Astrocyte (in vitro differentiated cells and primary cell): ENCODE measurements at places on chromosomes 7 and 10. TPM values are rescaled to one million over a fixed set of nuclear protein-coding genes. Genes with fewer than 3 reads are reported as not detected.

Gene WNT2
- 0.07 and 0.24 TPM in 2 replicates for total RNA-seq

DNA sequence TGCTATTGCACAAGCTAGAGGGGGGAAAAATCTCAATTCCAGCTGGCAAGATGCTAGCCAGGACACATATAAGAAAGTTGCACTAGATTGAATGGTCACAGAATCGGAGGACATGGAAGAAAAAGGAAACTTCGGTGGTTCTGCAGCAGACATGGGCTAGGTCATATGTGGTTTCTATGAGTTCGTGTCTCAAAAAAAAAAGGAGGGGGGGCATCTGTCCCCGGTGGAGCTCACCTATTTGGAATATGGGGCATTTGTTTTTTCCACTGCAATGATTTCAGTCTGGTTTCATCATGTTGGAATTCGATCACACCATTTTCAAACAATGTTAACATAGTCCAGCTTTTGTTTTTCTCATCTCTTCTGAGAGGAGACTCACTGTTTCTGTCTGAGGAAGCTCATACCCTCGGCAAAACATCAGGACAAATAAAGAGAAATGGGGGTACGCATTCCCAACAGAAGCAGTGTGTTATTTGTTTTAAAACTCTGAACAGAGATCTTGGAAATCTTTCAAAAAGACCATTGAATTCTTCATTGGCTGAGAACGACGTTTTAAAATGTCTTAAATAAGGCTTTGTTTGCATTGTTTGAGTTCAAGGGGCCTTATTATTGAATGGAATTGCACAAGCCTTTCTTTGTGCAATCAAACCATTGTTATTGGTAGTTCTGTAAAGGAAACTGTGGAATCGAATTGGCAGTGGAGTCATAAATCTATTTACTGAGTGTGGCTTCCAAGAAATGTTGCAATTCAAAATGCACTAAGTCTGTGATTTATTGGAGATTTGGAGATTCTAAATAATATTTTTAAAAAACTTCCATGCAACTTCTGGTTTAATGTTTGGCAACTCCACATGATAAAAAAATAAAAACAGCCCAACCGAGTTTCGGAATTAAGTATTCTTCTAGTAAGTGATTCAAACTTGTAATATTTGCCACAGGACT lies 173.2 kb downstream of the RTKN2 start:
- DNase-seq = peak; percentile 71

GRCh38 chr7:2120841-2121830 lies 111.6 kb downstream of the MAD1L1 start:
- DNase-seq = no peak

DNA sequence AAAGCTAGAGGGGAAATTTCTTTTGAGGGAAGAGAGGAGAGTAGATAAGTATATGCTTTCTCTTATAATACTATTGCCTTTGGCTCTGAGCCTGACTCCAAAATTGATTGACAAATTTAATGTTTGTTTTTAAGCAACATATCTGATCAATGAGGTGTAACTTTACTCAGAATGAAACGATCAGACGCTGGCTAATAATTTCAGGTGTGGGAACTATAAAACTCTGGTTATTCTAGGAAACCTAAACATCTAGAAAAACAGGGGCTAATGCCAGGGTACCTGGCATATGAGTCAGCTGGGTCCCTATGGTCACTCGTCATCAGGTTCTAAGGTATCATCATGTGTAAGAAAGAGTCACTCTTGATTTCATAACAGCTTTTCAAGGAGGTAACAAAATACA lies 139.7 kb downstream of the ATE1 start:
- DNase-seq = peak; percentile 28

Gene SUGCT
- 15.5 and 17.9 TPM in 2 replicates for total RNA-seq

Gene CCDC7
- 2.1 and 2.3 TPM in 2 replicates for total RNA-seq

GRCh38 chr10:125548356-125548755 lies 134.6 kb downstream of the TEX36 start:
- no peak for DNase-seq

DNA sequence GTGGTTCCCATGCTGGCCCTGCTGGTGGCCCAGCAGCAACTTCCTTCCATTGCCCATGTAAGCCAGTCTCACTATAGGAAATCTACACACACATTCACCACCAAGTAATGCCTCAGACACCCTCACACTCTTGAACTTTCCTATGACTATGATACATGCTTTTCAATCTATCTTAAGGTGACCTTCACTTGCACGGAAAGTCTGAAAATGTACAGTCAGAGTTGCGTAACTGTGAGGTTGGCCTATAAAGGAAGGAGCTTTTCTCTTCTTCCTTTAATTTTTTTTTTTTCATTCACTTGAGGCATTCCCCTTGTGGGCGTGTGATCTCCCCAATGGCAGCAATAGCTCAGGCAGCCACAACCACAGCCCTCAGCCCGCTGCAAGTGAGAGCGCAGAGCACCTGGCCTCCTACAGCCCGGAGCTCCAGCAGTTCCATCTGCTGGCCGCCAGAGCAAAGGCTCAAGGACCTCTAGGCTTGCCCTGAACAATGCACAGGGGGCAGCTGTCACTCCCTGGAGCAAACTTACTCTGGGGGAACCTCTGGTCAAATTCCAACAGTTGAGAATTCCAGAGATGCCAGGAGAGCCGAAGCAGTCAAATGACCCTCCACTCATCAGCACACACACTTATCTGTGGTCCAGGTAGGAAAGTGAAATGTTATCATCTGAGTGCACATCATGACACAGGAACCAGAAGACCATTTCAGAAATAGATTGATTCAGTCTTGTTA lies 123.1 kb upstream of the ADO start:
- DNase-seq = peak; percentile 49

Gene NXPH1
- total RNA-seq = 0.16 TPM in 1 of 2 replicates, not detected in the other

- DNase-seq = peak; percentile 77
Measured at GRCh38 chr7:91310830-91311460, 46.7 kb downstream of the FZD1 start.
